Stimulated activated CD8-positive, alpha-beta memory T cell treated with anti-CD3 and anti-CD28 coated beads, Interleukin-7, amount 100 ng/mL, for 1 hour (primary cell): ENCODE measurements at places on chromosomes 2 and 18.

DNA sequence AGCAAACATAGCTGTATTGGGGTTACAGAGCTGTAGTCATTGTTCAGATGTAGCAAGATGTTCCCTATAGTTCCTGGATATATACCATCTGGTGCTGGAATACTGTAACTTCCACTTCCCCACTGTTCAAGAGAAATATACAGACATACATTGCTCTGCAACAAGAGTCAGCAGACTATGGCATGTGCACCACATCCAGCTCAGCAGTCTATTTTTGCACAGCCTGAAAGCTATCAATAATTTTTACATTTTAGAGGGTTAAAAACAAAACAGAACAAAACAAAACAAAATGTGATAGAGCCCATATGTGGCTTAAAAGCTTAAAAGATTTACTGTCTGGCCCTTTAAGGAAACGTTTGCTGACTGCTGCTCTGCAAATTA is 31.8 kb upstream of the VIT start:
- DNase-seq: no peak

DNA sequence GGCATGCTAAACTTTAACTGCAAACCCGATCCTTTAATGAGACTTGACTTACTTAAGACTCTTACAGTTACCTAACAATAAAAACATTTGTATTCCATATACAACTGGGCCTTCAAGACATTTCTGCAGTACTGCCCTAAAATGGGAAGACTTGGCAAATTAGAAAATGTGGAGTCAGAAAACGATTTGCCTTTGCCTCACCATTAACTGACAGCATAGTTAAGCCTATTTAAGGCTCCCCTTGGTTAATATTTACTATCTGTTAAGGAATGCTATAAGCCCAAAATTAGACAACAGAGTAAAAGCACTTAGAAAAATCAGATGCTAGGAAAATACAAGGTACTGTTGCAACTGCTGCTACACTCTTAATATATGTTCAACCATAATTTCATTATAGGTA is 18.7 kb downstream of the TYW5 start:
- no peak for DNase-seq

- no peak for DNase-seq
Measured at GRCh38 chr2:165629776-165630175, 160.3 kb downstream of the CSRNP3 start.

DNA sequence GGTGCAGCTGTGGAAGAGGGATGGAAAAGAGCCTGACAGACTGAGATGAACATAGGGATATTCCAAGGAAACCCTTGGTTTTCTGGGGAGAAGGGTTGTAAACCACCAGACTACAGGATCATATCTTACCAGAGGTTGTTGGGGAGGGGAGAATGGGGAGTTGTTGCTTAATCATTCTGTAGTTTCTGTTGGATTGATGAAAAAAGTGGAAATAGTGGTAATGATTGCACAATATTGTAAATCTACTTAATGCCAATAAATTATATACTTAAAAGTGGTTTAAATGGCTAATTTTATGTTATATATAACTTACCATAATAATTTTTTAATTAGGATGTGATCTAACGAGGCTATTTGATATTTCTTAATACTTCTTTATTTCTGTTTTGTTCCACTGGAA is 800.9 kb downstream of the BCL11A start:
- no peak for DNase-seq

GRCh38 chr2:76283350-76283749 is 572.6 kb upstream of the GCFC2 start:
- no peak for DNase-seq

- no peak for DNase-seq
Measured at GRCh38 chr2:172285010-172285621, 142.3 kb upstream of the ITGA6 start.

GRCh38 chr2:233996461-233996860 is 54.0 kb upstream of the SPP2 start:
- DNase-seq: no peak

DNA sequence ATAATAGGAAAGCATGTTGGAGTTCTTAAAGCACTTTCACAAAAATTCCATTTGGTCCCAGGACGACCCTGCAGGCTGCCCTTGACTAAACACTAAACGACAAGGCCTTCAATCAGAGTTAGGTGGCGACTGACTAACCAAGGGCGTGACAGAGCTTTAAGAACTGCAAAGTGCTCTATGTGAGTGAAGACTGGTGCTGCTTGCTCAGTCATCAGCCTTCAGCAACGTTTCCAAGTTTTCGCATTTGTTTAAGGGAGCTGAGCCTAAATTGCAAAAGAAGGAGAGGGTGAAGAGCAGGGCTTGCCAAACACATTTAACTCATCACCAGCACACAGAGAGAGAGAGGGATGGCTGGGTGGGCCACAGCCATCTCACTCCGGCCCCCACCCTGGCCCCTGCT is 204.7 kb upstream of the PID1 start:
- DNase-seq: no peak

DNA sequence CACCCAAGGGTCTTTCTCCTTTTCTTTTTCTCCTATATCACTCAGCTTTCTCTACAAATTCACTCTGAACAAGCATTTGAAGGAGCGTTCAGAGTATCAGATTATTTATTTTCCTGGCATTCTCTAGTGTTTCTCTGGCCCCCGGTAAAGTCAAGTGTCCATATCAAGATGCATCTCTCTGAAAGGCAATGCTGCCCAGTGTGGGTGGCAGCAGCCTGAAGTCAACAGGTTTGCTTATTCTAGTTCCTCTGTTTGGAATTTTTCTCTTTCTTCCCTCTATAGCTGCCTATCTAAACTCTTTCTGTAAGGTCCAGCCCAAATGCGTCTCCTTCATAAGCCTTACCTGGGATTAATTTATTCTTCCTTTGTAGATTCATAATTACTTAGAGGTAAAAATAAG is 526.2 kb upstream of the TNP1 start:
- no peak for DNase-seq

- DNase-seq: no peak
Measured at GRCh38 chr2:236338495-236339184, 74.4 kb upstream of the ASB18 start.

GRCh38 chr2:62430146-62430545 is 75.8 kb downstream of the TMEM17 start:
- DNase-seq: no peak
